ENCODE measurements at places on chromosomes 13 and 19. TPM values are rescaled to one million over a fixed set of nuclear protein-coding genes. Genes with fewer than 3 reads are reported as not detected.

GRCh38 chr13:98445340-98446233 is 131.3 kb downstream of the STK24 start:
- DNase-seq: peak; percentile 85

DNA sequence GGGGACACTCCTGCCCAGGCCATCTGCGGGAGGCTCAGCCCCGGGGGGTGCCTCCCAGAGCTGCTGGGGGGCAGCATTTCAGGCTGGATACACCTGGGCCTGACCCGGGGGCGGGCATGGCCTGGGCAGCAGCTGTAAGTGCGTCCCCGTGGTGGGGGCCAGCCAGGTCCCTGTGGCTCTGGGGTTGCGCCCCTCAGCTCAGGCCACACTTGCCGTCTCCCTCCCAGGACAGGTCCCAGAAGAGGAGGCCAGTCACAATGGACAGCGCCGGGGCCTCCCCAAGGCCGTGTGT is 11.6 kb downstream of the CBARP start:
- no peak for DNase-seq

DNA sequence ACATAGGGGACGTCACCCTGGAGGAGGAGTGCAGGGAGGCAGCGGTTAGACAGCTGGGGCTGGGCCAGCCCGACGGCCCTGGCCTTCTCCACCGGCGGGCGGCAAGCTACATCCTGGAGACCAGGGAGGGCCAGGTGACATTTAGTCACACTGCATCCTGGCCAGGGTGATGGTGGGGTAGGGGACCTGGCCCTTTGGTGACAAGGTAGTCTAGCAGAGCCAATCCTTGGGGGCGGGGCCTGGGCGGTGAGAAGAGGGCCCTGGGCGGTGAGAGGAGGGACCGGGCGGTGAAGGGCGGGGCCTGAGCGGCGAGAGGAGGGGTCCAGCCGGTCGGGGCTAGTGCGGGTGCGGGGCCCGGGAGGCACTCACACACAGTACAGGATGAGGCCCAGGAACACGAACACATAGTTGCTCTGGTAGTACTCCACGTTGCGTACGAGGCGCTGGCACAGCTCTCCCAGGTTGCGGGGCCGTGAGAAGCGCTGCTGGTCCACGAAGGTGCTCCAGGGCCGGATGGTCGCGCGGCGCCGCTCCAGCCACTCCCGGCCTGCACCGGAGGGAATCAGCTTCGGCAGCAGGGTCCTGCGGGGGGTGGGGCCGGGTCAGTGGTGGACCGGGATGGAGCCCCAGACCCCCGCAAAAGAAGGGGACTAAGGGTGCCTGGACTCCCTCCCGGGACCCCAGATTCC is 610 bp downstream of the RABAC1 start:
- DNase-seq: peak; percentile 93

- DNase-seq: no peak
Measured at GRCh38 chr19:3687774-3688706, 12.2 kb downstream of the PIP5K1C start.

ERCC5 gene
- total RNA-seq: 59.8 TPM

DNA sequence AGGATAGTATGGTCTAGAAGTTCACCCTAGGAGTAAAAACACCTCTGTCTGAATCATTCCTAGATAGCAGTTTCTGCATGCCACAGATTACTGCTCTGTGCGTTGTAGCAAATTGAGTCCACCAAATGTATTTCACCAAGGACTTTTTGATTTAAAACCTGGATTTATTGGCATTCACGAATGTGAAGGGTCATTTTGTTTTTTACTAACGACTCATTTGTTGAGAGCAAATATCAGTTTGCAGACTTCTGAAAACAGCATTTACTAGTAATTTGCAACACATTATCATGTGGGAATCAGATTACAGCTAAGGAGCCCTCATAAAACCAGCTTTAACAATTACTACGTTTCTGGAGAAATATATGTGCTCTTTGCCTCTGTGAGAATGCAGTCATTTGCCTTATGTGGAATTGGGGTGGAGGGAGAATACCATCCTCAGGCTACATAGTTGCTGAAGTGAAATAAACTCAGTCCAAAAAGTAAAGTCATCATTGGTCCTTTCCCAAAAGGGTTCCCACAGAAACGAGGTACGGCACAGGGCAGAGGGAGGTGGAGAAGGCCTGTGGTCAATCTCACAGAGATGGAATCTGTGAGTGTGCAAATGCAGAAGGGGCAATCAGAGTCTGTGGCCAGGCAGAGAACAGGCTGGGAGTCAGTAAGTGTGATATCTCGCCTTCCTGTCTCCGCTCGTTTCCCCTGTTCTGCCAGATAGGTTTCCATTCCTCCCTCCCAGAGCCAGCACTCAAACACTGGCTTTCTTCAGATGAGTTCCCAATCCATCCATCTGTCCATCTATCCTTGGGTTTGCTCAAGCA is 63.1 kb downstream of the DLEU7 start:
- no peak for DNase-seq

CFAP97D2 gene
- total RNA-seq: not detected

- DNase-seq: no peak
Measured at GRCh38 chr13:21671620-21672286, 880 bp downstream of the FGF9 start.

DNA sequence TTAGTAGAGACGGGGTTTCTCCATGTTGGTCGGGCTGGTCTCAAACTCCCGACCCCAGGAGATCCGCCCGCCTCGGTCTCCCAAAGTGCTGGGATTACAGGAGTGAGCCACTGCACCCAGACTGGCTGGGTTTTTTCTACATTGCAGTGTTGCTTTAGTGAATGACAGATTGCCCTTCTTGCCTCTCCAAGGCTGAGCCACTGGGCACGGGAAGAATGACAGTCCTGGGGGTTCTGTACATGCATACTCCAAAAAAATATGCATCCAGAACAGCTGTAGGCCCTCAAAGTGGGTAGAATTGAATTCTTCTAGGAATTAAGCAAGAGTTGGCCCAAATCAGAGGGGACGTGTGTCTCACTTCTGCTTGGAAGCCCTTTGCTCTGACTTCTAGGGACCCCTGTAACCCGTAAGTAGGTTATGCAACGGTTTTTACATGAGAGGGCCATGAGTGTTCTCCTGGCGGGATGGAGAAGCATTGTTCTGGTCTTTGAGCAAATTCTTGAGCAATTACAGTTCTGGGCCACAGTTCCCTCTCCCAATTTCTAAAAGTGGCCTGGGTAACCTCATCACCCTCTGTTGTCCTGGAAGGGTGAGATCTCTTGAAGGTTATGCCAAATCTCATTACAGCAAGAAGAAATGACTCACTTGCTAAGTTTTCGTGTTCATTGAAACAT is 3.6 kb downstream of the ACTN4 start:
- DNase-seq: no peak

DNA sequence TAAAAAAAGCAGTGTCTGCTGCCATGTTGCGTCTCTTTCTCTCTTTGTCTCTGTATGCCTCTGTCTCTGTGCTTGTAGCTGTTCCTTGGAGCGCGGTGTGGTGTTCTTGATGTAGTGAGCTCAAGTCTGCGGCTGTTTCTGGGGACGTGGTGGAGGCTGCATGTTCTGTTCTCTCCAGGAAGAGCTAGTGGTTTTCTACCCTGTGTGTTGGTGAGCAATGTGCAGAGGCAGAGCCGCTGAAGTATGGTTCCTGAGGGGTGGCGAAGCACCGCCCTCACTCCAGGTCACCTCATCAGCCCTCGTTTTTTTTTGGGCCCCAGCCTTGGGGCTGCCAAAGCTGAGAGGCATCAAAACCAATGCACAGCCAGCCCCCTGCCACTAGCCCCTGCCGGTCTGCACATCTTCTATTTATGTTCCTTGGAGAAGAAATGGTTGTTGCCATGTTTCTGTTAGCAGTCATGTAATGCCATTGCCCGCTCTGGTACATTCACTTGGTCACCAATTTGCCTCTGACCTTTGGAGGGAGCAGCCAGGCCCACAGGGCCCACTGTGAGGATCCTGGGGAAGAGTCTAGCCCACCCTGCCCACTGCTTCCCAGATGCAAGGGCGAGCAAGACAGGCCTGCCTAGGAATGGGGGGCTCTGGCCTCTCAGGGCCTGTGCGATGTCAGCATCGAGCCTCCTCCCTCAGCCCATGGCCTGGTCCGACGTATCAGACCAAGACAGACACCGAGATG is 7.2 kb downstream of the HNRNPL start:
- no peak for DNase-seq

DNA sequence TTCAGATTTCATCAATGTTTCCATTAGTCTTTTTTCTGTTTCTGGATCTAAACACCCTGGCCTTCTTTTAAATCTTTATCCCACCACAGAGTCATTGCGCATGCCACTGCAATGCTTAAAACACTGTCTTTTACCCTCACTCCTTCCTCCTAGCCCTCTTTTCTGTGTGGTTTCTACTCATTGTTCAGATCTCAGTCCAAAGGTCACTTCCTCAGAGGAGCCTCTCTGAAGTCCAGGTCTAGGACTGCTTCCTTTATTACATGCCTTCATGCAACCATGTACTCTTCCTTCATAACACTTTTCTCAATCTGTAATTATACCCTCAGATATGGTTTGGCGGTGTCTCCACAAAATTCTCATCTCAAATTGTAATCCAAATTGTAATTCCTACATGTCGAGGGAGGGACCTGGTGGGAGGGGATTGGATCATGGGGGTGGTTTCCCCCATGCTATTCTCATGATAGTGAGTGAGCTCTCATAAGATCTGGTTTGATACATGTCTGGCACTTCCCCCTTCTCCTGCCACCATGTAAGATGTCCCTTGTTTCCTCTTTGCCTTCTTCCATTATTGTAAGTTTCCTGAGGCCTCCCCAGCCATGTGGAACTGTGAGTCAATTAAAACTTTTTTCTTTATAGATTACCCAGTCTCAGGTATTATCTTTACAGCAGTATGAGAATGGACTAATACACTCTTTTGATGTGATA is 808.9 kb downstream of the DIAPH3 start:
- DNase-seq: no peak

DNA sequence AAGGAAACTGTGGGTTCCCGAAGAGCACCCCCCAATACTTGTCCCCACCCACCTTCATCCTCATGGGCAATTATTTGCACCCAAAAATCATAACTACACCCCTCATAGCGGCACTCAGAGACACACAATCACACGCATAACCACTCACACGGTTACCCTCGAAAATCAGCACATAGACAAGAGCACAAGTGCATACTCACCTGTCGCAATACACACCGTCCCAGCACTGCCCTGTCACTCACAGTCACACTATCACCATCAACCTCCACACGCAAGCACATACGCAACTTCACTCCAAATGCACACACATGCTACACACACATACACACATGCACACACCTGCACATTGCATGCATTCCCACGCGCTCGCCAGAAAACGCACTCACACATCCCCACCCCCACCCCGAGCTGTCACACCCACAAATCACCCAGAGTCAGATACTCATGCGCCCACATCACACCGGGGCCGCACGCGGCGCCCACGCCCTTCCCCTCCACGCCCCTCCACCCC is 535 bp downstream of the COL5A3 start:
- DNase-seq: no peak

GRCh38 chr13:28528848-28529247 is 33.9 kb upstream of the FLT1 start:
- no peak for DNase-seq

DNA sequence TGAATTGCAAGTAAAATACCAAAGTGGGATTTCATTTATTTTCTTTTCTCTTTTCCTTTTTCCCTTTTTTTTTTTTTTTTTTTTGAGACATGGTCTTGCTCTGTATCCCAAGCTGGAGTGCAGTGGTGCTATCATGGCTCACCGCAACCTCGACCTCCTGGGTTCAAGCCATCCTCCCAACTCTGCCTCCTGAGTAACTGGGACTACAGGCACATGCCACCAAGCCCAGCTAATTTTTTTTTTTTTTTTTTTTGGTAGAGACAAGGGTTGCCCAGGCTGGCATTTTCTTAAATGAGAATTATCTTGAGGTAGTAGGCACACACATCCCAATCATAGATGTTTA is 68.5 kb upstream of the GPR183 start:
- no peak for DNase-seq

DNA sequence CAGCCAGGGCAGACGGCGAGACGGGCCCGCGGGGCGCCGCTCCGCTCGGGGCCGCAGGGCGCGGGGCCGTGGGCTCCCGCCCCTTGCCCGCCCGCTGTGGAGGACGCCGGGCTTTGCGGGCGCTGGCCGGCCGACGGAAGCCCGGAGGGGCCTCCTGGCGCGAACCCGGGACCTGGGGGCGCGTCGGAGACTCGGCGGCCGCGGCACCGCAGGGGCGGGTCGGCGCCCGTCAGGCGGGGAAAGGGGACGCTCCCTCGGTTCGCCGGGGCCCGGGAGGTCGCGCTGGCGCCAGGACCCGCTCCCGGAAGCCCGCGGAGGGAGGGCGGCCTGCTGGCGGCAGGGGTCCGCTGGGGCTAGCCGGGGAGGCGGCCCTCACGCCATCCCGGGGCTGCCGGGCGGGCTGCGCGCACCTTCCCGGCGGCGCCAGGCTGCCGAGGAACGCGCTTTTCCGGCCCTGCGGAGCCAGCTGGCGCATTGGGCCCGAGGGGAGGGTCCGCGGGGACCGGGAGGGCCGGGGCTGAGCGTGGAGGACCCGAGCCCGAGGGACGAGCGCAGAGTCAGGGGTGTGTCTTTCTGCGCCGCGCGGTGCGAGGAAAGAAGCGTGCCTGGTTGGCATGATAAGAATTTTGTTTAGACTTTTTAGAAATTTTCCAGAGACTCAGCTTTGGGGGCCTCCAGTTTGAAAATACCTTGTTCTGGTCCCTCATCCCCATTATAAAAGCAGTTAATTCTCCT is 511 bp downstream of the GARRE1 start:
- peak; percentile 67 for DNase-seq

TDRD3 gene
- 55.7 TPM for total RNA-seq

WDR88 gene
- total RNA-seq: not detected

CD70 gene
- total RNA-seq: not detected

YJU2 gene
- 17.3 TPM for total RNA-seq

GRCh38 chr13:103039183-103039582 is 27.0 kb downstream of the SLC10A2 start:
- no peak for DNase-seq

VAV1 gene
- total RNA-seq: 12.7 TPM

- no peak for DNase-seq
Measured at GRCh38 chr13:79776531-79777295, 295.8 kb downstream of the NDFIP2 start.

DNA sequence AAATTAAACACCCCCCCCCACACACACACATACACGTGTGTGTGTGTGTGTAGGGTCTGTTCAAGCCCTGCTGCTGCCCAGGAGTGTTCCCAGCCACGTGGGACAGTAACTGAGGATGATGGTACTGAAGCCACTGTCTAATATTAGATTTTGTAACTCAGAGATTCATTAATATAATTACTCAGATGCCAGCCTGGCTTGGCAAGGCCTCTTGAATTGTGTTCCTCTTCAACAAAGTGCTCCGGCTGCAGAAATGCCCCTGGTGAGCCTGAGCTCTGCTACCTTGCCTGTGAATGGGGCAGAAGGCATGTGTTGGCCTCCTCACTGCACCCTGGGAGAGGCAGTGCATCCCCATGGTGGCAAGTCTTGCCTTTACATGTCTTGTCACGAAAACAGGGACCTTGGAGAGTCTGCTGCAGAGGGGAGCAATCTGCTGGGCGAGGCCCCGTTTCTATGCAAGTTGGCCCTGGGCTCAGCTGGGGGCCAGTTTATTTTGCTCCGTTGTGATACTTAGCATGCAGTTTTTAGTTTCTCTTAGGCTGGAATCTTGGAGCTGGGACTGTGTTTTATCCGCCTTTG is 44.0 kb downstream of the NFIX start:
- DNase-seq: no peak

GRCh38 chr13:98537306-98537705 is 39.6 kb downstream of the STK24 start:
- DNase-seq: no peak

- DNase-seq: no peak
Measured at GRCh38 chr13:43356567-43356966, 333.2 kb downstream of the DNAJC15 start.

GRCh38 chr13:20129076-20129475 is 31.8 kb downstream of the GJA3 start:
- no peak for DNase-seq
